ENCODE measurements at places on chromosomes 4 and X.

GRCh38 chr4:44671636-44672035 lies 6.6 kb upstream of the GUF1 start:
- no peak for DNase-seq
- no peaks in the 10 kb centered on the region for H3K27me3 ChIP-seq
- no peak overlapping the region for H3K4me3 ChIP-seq
- H3K27ac ChIP-seq, result no peak overlapping the region

DNA sequence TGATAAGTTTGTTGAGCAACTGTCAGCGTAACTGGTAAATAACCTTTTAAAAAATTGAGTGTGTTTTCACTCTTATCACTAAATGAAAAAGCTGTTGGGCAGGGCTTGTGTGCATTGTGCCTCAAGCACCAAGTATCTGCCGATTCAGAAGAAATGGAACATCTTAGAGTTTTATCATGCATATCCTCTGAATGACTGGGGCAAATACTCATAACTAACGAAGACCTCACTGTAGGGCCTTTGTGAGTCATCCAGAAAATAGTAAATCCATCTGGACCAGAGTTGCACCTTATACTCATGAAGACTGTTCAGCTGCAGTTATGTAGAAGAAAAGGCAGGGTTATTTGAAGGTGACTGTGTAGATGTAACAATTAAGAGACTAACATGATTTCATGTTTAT lies 222.1 kb downstream of the CAMK2D start:
- no peaks in the 10 kb centered on the region for H3K27me3 ChIP-seq
- H3K4me3 ChIP-seq, result no peak overlapping the region
- no peak for DNase-seq
- no peaks in the 10 kb centered on the region for H3K36me3 ChIP-seq
- H3K27ac ChIP-seq, result no peak overlapping the region

DNA sequence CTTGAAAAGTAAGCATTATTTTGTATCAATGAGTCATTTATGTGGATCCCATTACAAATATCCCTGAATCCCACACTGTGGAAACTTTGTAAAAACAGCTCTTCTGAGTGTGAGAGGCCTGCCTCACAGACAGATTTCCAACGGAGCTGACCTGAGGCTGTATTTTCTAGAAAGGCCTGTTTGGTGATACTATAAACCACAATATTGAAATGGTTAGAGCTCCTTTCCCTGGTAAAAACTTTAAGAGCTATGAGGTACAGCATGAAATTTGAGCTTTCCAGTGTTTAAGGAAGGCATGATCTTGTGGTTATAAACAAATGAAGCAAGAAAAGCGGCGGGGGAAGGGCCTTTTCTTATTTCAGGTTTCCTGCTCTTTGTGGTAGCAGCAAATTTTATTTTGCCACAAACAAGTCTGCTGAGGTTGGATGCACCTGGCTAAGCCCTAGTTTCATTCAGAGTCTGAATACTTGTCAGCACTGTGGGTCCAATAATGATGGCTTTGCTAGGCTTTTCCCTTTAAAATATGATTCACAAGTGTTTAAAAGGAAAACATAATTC lies 86.8 kb upstream of the ETNPPL start:
- H3K36me3 ChIP-seq, result no peaks in the 10 kb centered on the region
- H3K27me3 ChIP-seq, result no peaks in the 10 kb centered on the region
- H3K4me3 ChIP-seq, result no peak overlapping the region
- DNase-seq, result no peak
- H3K27ac ChIP-seq, result no peak overlapping the region
- H3K4me1 ChIP-seq, result no peaks in the 10 kb centered on the region

GRCh38 chr4:20882500-20882899 lies 182.2 kb downstream of the PACRGL start:
- H3K4me3 ChIP-seq, result no peak overlapping the region
- H3K27me3 ChIP-seq, result no peaks in the 10 kb centered on the region
- no peaks in the 10 kb centered on the region for H3K36me3 ChIP-seq
- no peak overlapping the region for H3K27ac ChIP-seq
- DNase-seq, result no peak
- no peaks in the 10 kb centered on the region for H3K4me1 ChIP-seq

GRCh38 chr4:78057135-78057599 lies at the start of gene FRAS1:
Gene FRAS1, plus strand, starts transcription at chr4:78057323. Its CDS starts 687 bp downstream, at chr4:78058010.
- peaks cover 20% of the 10 kb centered on the region for H3K4me1 ChIP-seq
- H3K36me3 ChIP-seq, result no peaks in the 10 kb centered on the region
- H3K4me3 ChIP-seq, result peak within 1 kb of the TSS; percentile 82
- DNase-seq, result peak; percentile 89

DNA sequence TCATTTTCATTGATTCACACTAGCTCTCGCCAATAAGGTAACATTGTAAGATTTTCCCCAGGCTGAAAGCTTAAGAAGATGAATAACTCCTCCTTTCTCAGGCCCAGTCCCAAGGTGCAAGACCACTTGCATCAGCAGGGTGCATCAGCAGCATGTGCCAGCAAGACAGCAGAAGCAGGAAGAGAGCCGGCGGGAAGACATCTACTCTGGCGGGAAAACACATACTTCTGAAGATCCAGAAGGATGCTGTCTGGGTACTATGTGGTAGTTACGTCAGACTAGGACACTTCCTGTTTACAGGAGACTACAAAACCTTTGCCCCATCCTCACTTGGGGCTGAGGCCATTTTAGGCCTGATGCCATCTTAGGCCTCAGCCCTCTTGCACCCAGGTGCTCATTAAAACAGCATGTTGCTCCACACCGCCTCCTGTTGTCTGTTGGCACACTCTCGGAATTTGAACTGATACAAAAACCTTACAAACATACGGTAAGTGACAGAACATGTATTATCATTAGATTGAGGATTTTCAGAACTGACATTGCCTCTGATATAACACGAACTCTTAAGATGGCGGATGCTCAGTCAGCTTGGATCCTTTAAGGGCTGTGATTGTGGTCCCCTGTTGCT lies 886.5 kb upstream of the EPHA5 start:
- no peaks in the 10 kb centered on the region for H3K36me3 ChIP-seq
- no peak overlapping the region for H3K4me3 ChIP-seq
- no peak overlapping the region for H3K27ac ChIP-seq
- DNase-seq, result no peak

GRCh38 chr4:151524610-151525009 lies 115.6 kb downstream of the FHIP1A start:
- no peak overlapping the region for H3K4me3 ChIP-seq
- no peaks in the 10 kb centered on the region for H3K36me3 ChIP-seq
- no peaks in the 10 kb centered on the region for H3K4me1 ChIP-seq
- H3K27ac ChIP-seq, result no peak overlapping the region
